ENCODE measurements at places on chromosomes 11 and 22. TPM values are rescaled to one million over a fixed set of nuclear protein-coding genes. Genes with fewer than 3 reads are reported as not detected.

DAGLA gene
- polyA plus RNA-seq, result not detected

BLID gene
- polyA plus RNA-seq, result not detected

TLCD5 gene
- not detected for polyA plus RNA-seq

GRCh38 chr11:8060801-8061554, 20.0 kb upstream of the TUB start:
- DNase-seq, result no peak
- H3K4me3 ChIP-seq, result no peak overlapping the region
- no peaks in the 10 kb centered on the region for H3K27me3 ChIP-seq
- no peaks in the 10 kb centered on the region for H3K4me1 ChIP-seq
- no peak overlapping the region for H3K27ac ChIP-seq

DNA sequence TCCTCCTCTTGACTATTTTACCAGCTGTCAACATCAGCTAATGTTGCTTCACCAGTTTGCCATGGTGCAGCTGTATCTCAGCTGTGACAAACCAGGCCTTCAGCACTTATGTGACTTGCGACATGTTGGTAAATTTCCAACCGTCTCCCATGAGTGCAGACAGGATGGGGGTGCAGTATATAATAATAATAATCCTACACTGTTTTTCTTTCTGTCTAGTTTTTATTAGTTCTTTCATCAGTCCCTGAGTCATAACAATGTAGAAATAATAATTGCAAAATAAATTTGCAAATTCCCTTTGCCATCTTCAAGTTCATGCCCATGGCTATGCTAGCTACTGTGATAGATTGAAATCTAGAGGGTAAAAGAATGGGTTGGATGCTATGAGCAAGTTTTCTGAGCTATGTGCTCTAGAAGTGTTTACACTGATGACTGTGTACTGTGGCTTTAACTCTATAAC, 4.9 kb downstream of the MMP13 start:
- H3K4me3 ChIP-seq, result no peak overlapping the region
- no peak overlapping the region for H3K27ac ChIP-seq
- H3K27me3 ChIP-seq, result peaks cover 5% of the 10 kb centered on the region
- H3K36me3 ChIP-seq, result no peaks in the 10 kb centered on the region

DNA sequence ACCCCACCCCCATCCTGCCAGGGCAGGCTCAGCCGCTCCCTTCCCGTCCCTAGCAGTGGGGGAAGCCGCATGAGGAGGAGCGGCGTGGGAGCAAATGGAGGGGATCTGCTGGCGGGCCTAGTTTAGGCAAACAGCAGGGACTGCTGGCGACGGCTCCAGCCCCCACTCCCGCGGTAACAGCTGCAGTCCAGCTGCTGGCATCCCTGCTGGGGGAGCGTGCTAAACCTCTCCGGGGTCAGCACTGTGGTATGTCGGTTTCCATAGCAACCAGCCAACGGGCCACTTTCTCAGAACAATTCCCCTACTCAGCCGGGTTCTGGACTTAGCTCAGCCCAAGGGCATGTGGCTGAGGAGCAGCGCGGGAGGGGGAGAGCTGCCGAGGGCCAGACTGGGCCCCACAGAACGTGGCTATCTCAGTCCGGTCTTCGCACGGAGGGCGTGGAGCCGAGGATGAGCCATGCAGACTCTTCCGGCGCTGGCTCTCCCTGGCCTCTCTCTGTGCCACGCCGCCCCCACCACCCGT, 98.8 kb downstream of the PKNOX2 start:
- DNase-seq, result no peak
- no peak overlapping the region for H3K4me3 ChIP-seq
- no peak overlapping the region for H3K27ac ChIP-seq

- no peaks in the 10 kb centered on the region for H3K27me3 ChIP-seq
- H3K27ac ChIP-seq, result no peak overlapping the region
- H3K36me3 ChIP-seq, result no peaks in the 10 kb centered on the region
- H3K4me1 ChIP-seq, result peaks cover 80% of the 10 kb centered on the region
- H3K4me3 ChIP-seq, result no peak overlapping the region
- DNase-seq, result no peak
Measured at GRCh38 chr11:114074546-114075343, 15.2 kb downstream of the ZBTB16 start.

- H3K4me3 ChIP-seq, result no peak overlapping the region
- H3K27me3 ChIP-seq, result no peaks in the 10 kb centered on the region
- DNase-seq, result no peak
- H3K36me3 ChIP-seq, result peaks cover 3% of the 10 kb centered on the region
- H3K27ac ChIP-seq, result no peak overlapping the region
Measured at GRCh38 chr22:28024422-28024888, 105.4 kb upstream of the PITPNB start.

DNA sequence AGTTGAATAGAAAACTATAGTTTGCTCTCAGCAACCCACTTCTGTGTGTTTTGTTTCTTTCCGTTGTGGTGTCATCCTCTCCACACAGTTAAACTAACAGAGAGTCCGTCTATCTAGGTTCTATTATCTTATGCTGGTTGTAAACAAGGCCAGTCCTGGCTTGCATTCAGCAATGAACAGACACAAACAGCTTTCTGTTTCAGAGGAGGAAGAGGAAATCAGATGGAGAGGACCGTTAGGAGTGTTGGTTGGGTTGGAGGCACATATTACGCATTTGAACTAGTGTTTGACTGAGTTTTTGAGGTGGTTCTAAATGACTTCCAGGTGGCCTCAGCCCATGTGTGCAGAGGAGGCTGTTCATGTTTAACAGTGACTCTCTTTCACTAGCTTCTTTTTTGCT, 129.5 kb upstream of the SORL1-AS1 start:
- no peaks in the 10 kb centered on the region for H3K27me3 ChIP-seq
- peaks cover 36% of the 10 kb centered on the region for H3K36me3 ChIP-seq

DNA sequence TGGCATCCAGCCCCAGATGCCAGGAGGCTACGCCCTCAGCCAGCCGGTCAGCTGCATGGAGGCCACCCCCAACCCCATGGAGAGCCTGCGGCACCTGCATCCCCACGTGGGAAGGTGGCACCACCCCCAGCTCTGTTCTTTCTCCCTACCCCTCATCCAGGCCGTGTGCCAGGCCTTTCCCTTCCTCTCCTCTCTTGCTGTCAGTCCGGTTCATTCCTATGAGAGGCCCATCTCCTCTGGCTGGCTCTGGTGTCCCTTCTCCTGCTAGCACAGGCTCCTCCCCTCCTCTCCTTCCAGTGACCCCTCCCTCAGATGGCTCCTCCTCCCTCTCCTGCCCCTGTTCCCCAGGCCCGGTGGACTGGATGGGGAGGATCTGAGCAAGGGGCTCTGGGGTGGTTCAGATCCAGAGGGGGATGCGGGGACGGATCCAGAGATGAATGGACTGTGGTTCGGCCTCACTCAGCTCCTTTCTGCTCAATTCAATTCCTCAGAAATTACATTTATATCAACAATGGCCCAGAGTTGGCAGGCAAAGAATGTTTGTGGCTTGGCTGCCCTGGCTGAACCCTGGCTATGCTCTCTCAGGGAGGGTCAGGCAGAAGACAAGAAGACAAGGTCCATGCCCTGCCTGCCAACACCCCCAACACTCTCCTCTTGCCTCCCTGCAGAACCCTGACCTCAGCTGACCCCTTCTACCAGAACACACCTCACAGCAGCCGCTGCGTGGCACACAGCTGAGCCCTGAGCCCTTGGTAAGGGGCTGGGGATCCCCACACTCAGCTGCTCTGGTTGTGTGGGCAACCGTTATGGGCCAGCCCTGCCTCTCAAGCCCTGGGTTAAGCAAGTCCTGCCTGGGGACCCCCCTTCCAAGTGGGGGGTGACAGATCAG, 18.5 kb upstream of the LRRC10B start:
- H3K27me3 ChIP-seq, result no peaks in the 10 kb centered on the region
- H3K27ac ChIP-seq, result no peak overlapping the region
- H3K4me3 ChIP-seq, result no peak overlapping the region
- peaks cover 2% of the 10 kb centered on the region for H3K4me1 ChIP-seq
- peaks cover 8% of the 10 kb centered on the region for H3K36me3 ChIP-seq
- DNase-seq, result no peak

- peak; percentile 12 for DNase-seq
- H3K27ac ChIP-seq, result no peak overlapping the region
- H3K36me3 ChIP-seq, result no peaks in the 10 kb centered on the region
- peaks cover 4% of the 10 kb centered on the region for H3K4me1 ChIP-seq
Measured at GRCh38 chr11:32297611-32298011, 137.7 kb downstream of the WT1 start.

DNA sequence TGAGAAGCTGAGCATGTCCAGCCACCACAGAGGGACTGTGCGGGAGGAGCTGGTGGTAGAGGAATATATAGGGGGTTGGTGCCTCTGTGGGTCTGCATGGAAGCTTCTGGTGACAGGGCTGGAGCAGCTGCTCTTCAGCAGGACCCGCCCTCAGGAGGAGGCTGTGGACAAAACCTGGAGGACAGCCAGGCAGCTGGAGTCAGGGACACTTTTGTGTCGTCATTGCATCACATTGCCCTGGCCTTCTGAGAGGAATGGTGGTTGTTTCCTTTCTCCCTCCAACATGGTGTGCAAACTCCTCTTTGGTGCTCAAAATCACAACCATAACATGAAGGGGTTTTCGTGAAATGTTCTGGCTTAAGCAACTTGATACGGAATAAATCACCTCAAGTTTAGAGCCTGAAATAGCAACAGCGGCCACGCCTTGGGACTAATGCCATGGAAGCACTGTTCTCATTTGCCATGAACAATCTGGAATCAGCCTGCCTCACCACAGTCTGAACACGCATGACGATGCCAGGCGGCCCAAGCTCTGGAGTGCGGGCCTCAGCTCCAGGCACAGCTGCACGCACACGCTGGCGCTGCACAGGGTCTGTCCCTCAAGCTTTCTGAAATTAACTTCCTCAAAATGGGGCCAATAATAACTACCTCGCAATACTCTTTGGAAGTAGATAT, 17.1 kb upstream of the CSRP3 start:
- no peak overlapping the region for H3K4me3 ChIP-seq
- peaks cover 7% of the 10 kb centered on the region for H3K27me3 ChIP-seq
- H3K27ac ChIP-seq, result no peak overlapping the region
- no peak for DNase-seq

- peaks cover 19% of the 10 kb centered on the region for H3K27me3 ChIP-seq
- no peak overlapping the region for H3K27ac ChIP-seq
- no peak overlapping the region for H3K4me3 ChIP-seq
Measured at GRCh38 chr11:120031612-120032600, 106.0 kb downstream of the TRIM29 start.

- H3K27me3 ChIP-seq, result peaks cover 4% of the 10 kb centered on the region
- H3K27ac ChIP-seq, result no peak overlapping the region
- no peaks in the 10 kb centered on the region for H3K36me3 ChIP-seq
- no peak overlapping the region for H3K4me3 ChIP-seq
Measured at GRCh38 chr11:32178692-32179091, 87.8 kb downstream of the RCN1 start.

KRTAP5-10 gene
- not detected for polyA plus RNA-seq

DNA sequence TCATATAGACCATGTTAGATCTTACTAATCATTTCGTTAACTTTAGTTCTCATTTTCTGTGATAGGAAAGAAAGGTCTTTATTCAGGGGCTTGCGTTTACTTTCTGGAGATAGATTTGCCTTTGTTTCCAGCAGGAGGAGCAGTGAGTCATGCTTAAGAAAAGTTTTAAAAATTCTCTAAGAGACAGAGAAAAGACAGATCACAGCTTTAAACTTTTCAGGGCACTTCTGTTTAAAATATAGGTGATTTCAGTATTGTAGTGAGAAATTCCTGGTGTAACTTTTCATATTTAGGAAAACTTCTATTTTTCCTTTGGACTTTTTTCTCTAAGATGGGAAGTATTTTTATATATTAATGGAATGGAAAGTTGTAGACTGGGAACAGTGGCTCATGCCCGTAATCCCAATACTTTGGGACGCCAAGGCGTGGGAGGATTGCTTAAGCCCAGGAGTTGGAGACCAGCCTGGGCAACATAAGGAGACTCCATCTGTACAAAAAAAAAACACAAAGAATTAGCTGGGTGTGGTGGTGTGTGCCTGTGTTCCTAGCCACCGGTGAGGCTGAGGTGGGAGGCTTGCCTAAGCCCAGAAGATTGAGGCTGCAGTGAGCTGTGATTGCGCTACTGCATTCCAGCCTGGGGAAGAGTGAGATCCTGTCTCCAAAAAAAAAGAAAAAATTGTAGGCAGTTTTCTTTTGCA, 60.3 kb downstream of the ATXN10 start:
- peaks cover 4% of the 10 kb centered on the region for H3K4me1 ChIP-seq
- H3K27me3 ChIP-seq, result no peaks in the 10 kb centered on the region
- H3K27ac ChIP-seq, result no peak overlapping the region
- no peak for DNase-seq
- H3K4me3 ChIP-seq, result no peak overlapping the region

DNA sequence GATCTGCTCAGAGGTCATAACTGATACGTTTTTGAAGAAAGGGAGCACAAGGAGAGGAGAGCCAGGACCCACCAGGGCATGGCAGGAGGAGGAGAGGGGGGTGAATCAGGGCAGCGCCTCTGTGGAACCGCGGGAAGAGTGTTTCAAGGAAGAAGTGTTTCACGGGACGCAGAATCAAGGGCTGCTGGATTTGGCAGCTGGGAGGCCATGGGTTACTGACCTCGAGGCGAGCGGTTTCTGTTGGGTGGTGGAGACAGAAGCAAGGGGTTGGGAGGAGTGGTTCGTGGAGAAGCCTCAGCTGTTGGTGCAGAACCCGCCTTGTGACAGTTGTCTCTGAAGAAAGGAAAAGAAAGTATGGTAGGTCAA, 13.1 kb downstream of the VPS26B start:
- no peaks in the 10 kb centered on the region for H3K27me3 ChIP-seq
- no peak overlapping the region for H3K4me3 ChIP-seq
- H3K27ac ChIP-seq, result no peak overlapping the region
- peaks cover 68% of the 10 kb centered on the region for H3K36me3 ChIP-seq
- no peak for DNase-seq

GRCh38 chr11:27244900-27245299, 118.1 kb downstream of the CCDC34 start:
- H3K27me3 ChIP-seq, result peaks cover 1% of the 10 kb centered on the region
- no peaks in the 10 kb centered on the region for H3K36me3 ChIP-seq
- H3K27ac ChIP-seq, result no peak overlapping the region

OR8H3 gene
- polyA plus RNA-seq, result not detected

- H3K27ac ChIP-seq, result no peak overlapping the region
- DNase-seq, result no peak
- peaks cover 17% of the 10 kb centered on the region for H3K4me1 ChIP-seq
- H3K27me3 ChIP-seq, result peaks cover 64% of the 10 kb centered on the region
- no peaks in the 10 kb centered on the region for H3K36me3 ChIP-seq
- no peak overlapping the region for H3K4me3 ChIP-seq
Measured at GRCh38 chr11:20669820-20670684, 666 bp downstream of the NELL1 start.

- no peak for DNase-seq
- H3K4me1 ChIP-seq, result peaks cover 4% of the 10 kb centered on the region
- H3K36me3 ChIP-seq, result peaks cover 32% of the 10 kb centered on the region
- H3K27ac ChIP-seq, result no peak overlapping the region
- H3K4me3 ChIP-seq, result no peak overlapping the region
Measured at GRCh38 chr11:74138021-74138420, 32.8 kb downstream of the C2CD3 start.

- H3K27ac ChIP-seq, result no peak overlapping the region
- no peaks in the 10 kb centered on the region for H3K36me3 ChIP-seq
- no peak overlapping the region for H3K4me3 ChIP-seq
- peaks cover 17% of the 10 kb centered on the region for H3K4me1 ChIP-seq
- H3K27me3 ChIP-seq, result no peaks in the 10 kb centered on the region
- no peak for DNase-seq
Measured at GRCh38 chr11:103659743-103660142, 376.7 kb upstream of the DDI1 start.

MMP11 gene
- 6.5 TPM for polyA plus RNA-seq

- no peaks in the 10 kb centered on the region for H3K27me3 ChIP-seq
- H3K27ac ChIP-seq, result peak overlapping the region; percentile 31
- H3K4me1 ChIP-seq, result peaks cover 6% of the 10 kb centered on the region
Measured at GRCh38 chr11:44978274-44978960, 27.7 kb upstream of the TP53I11 start.

Data from naive thymus-derived CD8-positive, alpha-beta T cell (primary cell).